ENCODE measurements at places on chromosomes 2 and 18.

GRCh38 chr2:2321200-2321540 lies 9.9 kb downstream of the MYT1L start:
- DNase-seq: no peak

DNA sequence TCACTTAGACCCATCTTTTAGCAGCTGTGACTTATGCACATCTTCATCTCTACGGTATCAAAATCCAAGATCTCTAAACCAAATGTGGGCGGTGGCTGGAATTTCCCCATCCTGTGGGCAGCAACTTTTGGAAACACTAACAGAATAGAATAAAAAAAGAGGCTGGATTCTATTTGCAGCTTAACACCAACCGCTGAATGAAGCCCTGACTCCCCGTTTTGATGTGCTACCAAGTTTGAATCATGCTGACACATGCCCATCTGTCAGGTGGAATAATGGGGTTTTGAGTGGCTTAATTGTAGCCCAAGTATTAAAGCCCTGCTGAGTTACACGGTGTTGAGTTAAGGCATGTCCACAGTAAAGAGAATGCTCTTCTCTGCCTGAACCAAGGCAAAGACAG lies 165.2 kb downstream of the MTCL1 start:
- DNase-seq: no peak

DNA sequence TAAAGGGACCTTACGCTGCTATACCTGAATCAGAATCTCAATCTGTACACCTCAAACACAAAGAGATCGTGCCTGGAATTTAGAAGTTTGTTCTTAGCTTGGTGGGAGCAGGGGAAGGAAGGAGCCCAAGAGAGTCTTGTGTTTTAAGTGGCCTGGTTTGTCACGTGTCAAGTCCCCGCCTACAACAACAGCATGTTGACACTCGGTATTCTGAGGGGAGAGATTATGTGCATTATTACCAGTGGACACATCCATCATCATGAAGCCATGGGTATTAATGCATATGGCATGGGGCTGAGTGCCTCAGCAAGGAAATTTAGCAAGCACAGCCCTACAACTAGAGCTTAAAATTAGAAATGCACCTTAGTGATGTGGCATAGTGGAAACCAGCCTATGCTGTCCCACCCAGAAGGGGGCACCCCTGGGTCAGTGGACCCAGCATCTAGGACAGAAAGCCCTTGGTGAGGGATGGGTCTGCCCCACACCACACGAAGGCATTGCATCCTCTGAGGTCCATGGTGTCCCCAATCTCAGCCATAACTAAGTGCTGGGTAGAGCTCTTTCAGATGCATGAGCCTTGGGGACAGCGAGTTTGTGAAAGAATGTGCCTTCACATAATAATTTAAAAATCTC lies 138.7 kb downstream of the MGAT5 start:
- DNase-seq: no peak

- DNase-seq: no peak
These were observed 500.5 kb upstream of the SPHKAP start for GRCh38 chr2:228681979-228682378.

- DNase-seq: no peak
These were observed 24.9 kb upstream of the CREG2 start for GRCh38 chr2:101412092-101412694.

DNA sequence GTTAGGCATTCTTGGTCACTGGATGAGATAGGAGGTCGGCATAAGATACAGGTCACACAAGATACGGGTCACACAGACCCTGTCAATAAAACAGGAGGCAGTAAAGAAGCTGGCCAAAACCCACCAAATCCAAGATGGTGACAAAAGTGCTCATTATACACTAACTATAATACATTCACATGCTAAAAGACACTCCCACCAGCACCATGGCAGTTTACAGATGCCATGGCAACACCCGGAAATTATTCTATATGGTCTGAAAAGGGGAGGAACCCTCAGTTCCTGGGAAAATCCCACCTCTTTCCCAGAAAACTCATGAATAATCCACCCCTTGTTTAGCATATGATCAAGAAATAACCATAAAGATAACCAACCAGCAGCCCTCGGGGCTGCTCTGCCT lies 56.0 kb upstream of the PTPRM start:
- no peak for DNase-seq

DNA sequence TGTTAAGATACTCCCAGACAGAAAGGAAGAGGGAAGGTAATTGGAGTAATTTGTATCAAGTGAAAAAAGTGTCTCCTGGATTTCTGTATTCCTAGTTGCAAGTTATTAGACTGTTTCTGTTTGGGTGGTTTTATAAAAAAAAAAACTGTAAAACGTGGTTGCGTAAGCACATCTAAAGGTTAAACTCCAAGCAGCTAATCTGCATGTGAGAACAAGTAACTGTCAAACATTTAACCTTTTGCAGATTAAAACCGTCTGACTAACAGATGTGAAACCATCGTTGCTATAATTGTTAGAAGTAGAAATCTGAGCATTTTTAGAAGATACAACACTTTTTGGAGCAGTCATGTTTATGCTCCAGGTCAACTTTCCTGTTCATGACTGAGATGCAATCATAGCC lies 72.3 kb downstream of the AFF3 start:
- DNase-seq: no peak

GRCh38 chr2:238108423-238109183 lies 8.5 kb downstream of the ESPNL start:
- no peak for DNase-seq

DNA sequence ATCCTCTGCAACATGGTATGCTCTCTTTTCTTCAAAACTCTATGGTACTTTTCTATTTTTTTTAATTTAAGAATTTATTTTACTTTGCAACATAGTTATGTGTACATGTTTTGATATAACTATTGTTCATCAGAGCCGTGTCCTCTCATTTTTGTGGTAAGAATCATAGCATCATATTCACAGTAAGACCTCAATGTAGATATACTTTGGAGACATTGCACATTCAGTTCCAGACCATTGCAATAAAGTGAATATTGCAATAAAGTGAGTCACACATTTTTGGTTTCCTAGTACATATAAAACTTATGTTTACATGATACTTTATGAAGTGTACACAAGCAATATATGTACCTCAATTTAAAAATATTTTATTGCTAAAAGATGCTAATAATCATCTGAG lies 22.7 kb upstream of the LINC00305 start:
- no peak for DNase-seq

DNA sequence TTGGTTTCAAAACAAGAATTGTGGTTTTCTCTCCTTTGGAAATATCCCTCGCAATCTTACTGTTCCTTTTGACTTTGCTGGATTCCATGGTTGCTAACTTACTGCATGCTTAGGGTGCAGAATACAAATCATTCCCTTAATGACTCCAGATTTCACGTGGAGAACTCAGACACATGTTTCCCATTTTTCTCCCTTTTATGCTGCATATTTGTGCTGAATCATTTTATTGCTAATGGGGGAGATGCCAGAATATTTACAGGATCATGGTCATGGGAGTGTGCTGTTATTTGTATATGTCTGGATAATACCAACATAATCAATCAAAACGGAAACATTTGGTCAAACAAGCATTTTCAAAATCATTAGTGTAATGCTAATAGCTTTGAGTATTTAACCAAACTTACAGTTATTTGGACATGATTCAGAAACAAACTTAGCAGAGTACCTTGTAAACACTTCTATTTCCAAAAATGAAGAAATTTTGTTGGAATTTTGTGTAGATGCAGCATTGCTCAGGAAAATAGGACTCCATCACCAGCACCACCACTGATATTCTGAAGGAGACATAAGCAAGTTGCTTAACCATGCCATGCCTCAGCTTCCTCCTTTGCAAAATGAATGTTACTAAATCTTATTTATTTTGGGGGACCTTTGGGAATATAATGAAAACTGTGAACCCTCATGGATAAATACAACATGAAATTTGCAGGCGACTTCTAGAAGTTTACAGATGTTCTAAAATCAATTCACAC lies 122.5 kb upstream of the RND3 start:
- DNase-seq: no peak

GRCh38 chr2:186962085-186962747 lies 113.2 kb upstream of the ZSWIM2 start:
- DNase-seq: no peak

DNA sequence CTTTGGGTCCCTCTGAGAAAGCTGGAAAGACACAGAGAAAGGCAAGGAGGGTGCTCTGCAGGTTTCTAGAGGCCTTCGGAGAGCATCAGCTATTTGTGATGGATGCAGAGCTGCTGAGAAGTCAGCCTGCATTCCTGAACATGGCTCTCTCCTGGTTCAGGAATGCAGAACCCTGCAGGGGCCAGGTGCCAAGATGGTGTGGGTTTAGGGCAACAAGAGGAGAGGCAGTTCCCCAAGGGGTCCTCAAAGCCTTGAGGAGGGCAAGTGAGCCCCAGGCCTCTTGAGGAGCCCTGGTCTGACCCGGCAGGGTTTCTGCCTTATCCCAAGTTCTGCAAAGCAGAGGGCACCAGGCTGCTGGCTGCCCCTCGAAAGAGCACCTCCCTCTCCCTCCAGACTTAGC lies 93.3 kb downstream of the HS1BP3 start:
- DNase-seq: no peak

DNA sequence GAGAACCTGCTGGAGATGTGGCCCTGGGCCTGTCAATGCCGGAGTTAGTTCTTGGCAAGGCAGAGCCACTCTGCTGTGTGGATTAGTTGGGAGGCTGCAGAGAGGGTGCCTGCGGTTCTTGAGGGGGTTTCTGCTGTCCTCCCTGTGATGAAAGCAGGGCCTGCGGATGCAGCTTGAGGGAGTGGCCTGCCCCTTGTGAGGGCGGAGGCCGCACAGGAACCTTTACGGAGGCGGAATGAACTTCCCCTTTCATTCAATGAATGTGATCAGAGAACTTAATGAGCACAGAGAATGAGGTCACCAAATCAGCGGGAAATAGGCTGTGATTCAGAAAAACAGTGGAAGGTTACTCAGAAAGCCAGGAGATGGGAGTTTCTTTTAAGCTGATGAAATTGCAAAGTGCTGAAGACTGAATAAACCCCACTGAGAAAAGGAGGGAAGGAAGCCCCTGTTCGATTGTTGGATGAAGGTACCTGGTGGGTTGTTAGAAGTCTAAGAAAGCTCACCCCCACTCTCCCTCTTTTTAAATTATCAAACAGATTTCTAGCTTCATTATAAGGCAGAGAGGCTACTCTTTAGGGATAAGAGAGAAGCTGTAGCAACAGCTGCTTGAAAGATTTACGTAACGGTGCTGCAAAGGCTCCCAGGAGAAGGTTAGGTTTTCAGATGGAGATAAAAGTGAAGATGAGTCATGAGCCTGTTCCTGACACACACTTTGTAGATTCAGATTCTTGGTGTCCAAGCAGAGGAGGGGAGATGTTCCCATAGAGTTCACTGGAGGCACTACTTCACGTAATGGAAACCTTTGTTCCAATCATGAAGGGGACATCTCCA lies 47.4 kb downstream of the VWA3B start:
- DNase-seq: no peak

DNA sequence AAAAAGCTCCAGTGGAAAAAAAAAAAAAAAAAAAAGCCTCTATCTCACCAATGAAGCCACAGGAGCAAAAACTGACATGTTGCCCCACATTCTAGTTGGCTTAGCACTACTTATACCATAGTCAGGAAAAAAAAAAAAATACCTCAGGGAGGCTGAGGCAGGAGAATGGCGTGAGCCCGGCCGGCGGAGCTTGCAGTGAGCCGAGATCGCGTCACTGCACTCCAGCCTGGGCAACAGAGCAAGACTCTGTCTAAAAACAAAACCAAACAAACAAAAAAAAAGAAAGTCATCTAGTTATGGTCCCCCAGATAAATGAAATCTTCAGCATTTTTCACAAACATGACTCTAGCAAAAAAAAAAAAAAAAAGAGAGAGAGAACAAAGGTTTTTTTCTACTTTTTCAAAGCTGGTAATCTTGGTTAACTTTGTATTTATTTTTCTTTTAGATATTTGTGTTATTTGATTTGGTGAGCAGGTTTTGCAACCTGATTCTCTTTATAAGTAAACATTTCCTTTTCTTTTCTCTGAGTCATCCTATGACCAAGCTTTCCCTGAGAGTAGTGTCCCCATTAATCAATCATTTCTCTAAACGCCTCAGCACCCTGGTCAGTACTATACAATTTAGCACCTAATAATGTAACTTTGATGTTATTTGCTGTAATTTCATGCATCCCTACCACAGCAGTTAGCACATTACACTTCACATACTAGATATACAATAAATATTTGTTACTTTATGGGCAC lies 273.7 kb upstream of the PIK3C3 start:
- no peak for DNase-seq

DNA sequence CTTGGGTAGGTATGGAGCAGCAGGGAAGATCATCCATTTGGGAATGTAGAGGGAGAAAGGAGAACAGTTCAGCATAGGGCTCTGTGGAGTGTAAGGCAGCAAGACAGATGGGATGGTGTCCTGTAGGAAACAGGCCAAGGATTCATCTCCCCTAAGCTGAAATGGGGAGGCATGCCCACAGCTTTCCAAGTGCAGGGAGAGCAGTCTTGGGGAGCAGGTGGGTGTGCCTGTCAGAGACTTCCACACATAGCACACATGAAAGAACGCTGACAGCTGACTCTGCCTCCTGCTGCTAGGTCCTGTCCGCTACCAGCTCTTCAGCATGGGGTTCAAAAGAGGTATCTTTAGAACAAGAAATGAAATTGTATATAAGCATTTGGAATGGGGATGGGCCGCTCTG lies 9.0 kb downstream of the SETBP1 start:
- DNase-seq: no peak

DNA sequence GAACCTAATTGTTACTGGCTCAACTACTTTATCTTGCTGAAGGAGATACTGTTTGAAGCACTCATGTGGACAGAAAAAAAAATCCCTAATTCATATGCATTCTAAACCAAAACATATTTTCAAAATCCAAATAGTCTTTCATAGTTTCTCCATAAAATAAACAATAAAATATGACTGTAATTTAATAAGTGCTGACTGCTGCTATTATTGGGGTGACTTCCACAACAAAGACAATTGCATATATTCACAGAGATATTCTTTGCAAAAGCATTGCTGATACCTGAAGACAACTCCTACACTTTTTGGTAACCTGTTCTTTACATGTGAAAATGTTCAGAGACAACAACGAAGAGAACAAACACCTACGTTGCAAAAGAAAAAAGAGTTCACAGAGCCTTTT lies 73.1 kb upstream of the RPE start:
- no peak for DNase-seq
